ENCODE measurements at places on chromosomes 5 and 9.

- no peak for DNase-seq
Measured at GRCh38 chr9:6305954-6306563, 22.1 kb upstream of the TPD52L3 start.

GRCh38 chr5:959581-960531, 48.7 kb upstream of the NKD2 start:
- no peak for DNase-seq

- DNase-seq, result no peak
Measured at GRCh38 chr9:127975376-127976315, 5.1 kb downstream of the EEIG1 start.

GRCh38 chr5:150158170-150158949, 2.7 kb upstream of the PDGFRB start:
- no peak for DNase-seq

DNA sequence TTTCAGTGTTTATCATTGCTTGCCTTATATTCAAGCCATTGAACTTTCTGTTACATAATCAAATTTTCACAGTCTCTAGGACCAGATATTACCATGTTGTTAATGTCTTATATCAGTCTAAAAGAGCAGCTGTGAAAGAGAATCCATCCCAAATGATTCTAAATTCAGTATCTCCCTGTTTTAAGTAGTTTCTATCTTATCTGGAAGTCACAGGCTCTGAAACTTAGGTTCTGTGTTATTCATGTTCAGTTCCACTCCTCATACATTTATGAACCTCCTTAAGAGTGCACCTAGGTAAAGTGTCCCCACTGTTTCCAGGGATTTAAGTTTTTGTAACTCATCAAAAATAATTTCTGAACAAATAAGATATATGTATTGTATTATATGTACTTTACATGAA, 9.7 kb downstream of the LYRM7 start:
- no peak for DNase-seq

- no peak for DNase-seq
Measured at GRCh38 chr5:156476678-156477077, 149.7 kb downstream of the SGCD start.

DNA sequence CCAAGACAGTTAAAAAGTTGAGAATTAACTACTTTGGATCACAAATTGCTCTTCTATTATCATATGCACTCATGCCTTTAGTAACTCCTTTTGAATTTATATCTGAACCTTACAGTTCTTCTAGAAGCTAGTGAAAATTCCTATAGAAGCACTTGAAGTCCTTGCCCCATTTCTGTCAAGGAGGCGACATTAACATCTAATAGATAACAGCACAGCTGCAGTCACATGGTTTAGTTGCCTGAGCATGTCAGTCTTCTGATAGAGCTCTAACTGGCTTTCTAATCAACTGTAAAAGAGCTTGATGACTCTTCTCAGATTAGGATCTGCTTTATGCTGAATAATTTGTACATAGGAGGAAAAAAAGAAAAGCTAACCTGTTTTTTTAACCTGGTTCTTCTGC, 9.0 kb downstream of the RFESD start:
- DNase-seq, result no peak

DNA sequence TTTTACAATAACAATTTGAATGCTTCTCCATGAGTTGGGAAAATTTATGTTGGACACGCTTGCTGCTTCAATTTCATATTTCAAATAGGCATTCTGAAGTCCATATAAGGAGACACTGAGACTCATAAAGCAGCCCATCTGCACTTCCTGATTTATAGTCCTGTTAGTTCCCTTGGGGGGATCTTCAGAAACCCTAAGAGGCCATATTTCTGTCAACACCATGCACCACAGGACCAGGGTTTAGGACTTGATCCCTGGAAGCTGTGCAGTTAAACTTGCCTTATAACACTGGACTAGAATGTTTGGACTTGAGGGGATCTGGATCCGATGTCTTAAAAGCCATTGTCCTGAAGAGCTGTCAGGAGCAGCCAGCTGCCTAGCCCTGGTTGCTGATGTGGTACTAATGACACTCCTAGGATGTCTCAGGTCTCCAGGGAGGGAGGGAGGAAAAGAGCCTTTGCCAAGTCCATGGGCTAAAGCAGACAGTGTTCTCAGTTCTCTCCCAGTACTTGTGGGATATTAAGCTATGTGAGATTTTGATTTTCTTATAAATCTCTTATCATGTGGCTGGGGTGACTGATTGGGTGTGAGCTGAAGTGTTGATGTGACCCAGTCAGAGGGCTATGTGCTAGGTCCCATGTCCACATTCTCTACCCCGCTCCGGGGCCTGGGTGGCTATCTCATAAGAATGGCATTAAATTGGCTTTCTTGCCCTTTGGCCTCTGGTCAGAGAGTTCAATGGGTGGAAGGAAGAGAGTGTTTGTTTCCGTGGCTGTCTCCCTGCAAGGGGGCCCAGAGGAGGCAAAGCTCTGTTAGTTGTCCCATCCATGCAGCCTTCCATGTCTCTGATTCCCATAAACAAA, 399.8 kb downstream of the OSTF1 start:
- DNase-seq, result no peak

GRCh38 chr9:19087106-19088000, 15.4 kb downstream of the HAUS6 start:
- DNase-seq, result no peak

DNA sequence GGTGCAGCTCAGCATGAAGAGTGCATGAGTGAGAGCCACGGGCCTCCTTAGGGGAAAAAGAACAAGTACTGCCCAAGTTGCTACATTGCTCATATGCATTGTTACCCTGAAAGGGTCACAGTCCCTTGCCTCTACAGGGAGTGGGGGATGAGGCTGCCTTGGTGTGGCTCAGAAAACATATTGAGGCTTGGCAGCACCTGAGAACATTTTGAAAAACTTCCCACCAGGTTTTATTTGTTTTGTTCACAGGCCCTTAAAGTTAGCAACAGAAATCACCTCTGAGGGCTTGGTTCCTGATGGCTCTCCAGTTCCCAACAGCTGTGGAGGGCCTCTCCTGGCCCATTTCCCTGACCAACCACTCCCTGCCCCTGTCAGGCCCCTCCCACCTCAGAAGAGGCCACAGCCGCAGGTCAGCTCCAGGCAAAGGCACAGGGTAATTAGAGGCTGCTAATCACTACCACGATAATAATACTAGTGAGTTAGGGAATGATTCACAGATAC, 90.7 kb upstream of the ADRA1B start:
- no peak for DNase-seq

GRCh38 chr5:79561525-79561893, 47.6 kb upstream of the HOMER1 start:
- no peak for DNase-seq

DNA sequence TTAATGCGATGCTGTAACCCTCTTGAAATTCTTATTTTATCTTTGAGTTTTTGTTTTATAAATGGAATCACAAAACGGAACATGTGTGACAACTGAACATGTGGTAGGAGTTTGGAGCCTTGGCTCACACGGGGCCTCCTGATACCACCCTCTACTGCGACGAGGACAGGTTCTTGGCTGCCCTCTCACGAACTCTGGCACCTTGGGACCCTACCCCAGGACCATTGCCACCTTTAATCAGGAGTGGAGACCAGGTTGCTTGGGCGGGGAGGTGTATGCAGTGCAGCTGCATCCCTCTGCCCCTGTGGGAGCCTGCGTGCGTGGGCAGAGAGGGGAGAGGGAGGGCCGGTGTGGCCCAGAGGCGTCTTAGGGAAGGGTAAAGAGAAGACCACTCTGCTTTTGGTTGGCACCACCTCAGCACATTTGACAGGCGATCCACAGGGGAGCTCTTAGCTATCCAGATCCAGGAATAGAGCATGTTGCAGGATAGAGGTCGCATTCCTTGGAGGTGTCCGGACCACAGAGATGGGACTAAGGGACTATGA, 753.9 kb upstream of the PTPRD start:
- DNase-seq, result no peak

DNA sequence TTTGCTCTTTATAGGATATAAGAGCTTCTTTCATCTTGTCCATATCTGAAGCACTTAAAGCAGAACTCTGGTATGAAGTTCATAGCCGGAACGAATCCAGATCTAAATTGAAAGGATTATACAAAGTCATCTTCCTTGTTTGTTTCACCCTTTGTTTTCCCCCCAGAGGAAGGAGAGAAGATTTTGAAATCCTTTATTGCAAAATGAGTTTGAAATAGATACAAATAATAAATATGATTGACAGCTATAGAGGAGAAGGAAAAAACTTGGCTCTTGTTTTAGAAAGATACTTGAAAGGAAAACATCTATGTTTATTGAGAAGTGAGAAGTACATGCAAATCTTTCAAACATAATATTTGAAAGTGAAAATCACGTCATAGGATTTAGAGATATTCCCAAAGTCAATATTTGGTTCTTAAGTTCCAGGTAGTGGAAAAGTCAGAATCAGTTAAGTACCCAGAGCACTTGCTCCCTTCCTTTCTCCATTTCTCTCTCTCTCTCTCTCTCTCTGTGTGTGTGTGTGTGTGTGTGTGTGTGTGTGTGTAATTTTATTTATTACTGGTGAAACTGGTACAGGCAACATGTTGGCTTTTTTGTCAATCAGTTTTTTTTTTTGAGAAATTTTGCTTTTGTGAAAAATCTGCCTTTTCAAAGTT, 27.2 kb downstream of the PAM start:
- no peak for DNase-seq

DNA sequence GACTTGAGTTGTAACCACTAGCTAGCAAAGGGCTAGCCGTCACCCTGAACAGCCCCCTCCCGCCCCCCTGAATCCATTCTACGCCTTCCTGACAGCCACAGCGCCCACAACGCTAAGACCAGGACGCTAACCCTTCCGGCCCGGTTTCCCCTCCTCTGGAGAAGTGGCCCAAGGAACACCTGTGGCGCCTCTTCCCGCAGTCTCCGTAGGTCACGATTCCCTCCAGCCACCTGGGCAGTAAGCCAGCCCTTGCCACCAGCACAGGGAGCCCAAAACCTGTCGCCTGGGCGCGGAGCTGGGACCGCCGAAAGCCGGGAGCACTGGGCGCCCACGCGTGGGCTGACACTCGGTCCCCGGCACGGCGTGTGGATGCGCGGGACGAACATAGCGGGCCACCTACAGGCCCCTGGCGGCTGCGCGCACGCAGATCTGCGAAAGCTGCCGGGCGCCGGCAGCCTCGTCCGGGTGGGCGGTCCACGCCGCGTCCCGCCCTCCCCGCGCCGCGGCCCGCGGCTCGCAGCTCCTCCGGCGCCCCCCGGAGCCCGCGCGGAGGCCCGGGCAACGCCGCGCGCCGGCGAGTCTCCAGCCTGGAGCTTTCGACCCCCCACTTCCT, 596 bp downstream of the IRF1 start:
- no peak for DNase-seq

All from activated CD8-positive, alpha-beta memory T cell treated with anti-CD3 and anti-CD28 coated beads for 1 hour (primary cell).